ENCODE measurements at places on chromosomes 7 and 10. TPM values are rescaled to one million over a fixed set of nuclear protein-coding genes. Genes with fewer than 3 reads are reported as not detected.

SFRP5 gene
- 41.7 TPM for polyA plus RNA-seq

CDCA7L gene
- polyA plus RNA-seq = 4.9 TPM

CADPS2 gene
- 13.3 TPM for polyA plus RNA-seq

DNA sequence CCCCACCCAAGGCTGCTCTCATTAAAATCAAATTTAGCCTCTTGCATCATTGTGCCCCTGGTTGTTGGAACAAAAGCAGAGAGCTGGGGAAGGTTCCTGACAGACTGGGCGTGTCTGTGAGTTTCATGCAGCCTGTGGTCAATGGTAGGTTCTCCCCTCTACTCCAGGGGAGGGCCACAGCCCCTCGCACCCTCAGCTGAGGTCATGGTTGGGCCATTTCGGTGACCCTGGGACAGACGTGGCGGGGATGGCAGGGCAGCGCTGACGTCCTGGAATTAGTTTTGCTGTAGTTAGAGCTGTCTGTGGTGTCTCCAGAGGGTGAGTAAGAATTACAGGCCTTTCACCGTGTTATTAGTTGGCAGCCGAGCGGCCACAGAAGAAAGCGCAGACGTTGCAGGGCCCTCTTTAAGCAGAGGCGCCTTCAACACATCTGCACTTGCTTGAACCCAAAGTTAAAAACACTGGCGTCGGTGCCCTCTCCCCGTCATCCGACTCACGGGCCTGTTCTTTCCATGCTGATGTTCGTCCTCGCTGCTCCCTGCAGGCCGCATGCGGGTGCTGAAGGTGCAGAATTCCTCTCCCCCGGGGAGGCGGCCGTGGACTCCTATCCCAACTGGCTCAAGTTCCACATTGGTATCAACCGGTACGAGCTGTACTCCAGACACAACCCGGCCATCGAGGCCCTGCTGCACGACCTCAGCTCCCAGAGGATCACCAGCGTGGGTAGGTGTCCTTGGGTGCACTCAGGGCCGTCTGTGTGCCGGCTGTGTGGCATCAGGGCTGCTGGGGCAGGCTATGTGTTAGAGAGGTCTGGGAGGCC lies 2.8 kb downstream of the FAM20C start:
- H3K4me1 ChIP-seq = peaks cover 48% of the 10 kb centered on the region
- peaks cover 1% of the 10 kb centered on the region for H3K27me3 ChIP-seq
- no peak for DNase-seq
- no peak overlapping the region for H3K4me3 ChIP-seq
- peaks cover 65% of the 10 kb centered on the region for H3K36me3 ChIP-seq
